GM10248 (cell line): ENCODE measurements at places on chromosomes 6 and 20.

GRCh38 chr20:16111172-16111832 is 461.9 kb downstream of the KIF16B start:
- no peak for DNase-seq

- no peak for DNase-seq
These were observed 7.8 kb downstream of the NAA20 start for GRCh38 chr20:20024942-20025341.

DNA sequence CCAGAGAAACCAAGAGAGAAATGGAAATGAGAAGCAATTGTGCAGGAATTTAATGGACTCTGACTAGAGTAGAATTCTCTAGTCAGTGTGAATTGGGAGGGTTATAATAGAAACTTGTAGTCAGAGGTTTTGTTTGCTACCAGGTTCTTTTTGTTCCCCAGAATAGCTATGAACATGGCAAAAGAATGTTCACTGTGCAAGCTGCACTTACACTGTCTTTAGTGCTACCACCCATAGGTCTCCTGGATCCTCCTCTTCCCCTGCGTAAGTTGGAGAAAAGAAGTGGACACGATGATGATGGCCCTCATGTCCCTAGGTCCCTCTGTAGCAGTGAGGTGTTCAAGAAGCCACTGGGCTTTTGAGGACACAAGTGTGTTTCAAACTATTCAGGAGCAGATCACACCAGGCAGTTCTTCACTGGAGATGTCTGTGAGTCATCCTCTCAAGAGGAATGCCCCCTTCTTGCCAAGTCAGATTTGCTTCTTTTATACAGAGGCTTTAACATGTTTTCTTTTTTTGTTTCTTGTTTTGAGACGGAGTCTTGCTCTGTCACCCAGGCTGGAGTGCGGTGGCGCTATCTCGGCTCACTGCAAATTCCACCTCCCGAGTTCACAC is 47.6 kb upstream of the SMIM8 start:
- DNase-seq: no peak

DNA sequence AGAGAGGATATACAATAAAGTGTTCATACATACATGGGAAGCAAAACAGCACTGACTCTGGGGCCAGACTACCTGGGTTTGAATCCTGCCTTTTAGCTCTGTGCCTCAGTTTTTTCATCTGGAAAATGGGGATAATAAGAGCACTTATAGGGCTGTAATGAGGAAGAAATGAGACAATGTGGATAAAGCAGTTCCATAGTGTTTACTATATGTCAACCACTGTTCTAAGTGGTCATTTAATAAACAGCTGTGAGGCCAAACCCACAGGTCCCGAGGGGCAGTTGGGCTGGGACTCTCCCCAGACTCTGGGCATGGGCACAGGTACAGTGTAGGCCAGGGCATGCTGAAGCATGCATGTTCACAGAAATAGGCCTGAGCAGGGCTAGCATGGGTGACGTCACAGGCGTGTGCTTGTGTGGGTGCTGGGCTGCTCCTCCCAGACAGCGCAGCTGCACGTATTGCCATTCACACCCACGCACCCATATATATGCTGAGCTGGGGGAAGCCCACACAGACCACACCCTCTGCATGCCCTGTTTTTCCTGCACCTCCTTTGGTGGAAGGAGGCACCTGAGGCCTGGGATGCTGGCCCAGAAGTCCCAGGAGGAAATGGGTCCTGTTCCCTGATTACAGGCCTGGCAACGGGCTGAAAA is 3.5 kb upstream of the PLCG1 start:
- DNase-seq: peak; percentile 87

DNA sequence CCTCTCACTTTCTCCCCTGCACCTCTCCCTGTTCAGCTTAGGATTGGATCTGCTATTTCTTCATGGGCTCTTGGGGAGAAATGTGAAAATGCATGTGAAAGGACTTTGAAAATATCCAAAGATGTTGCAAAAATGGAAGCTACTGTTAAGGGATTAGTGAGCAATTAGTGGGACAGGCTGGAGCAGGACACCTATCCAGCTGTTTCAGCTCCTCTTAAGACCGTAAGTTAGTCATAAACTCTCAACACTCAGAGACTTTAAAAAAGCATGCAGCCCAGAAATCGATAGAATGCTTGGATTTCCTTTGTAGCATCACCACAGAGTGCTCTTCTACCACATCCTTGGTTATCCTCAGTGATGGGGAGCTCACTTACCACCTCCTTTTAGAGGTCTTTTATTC is 88.7 kb downstream of the SLC24A3 start:
- DNase-seq: no peak

DNA sequence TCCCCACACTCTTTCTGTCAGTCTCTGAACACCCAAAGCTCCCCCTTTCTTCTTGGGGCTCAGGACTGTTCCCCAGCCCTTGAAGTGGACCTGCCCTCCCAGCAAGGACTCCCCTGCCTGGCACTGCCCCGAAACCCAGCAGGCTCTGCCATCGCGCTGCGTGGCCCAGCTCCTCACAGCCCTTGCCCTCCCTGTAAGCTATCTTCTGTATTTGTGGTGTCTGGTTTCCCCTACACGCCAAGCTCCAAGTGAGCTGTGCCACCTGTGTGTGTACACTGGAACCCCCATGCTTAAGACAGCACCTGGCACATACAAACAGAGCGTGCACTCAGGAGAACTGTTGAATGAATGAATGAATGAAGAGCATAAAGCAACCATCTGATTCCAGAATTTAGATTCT is 57.7 kb downstream of the TMEM242 start:
- DNase-seq: no peak

- no peak for DNase-seq
These were observed 47.7 kb downstream of the DNAH8 start for GRCh38 chr6:38762848-38763247.

- no peak for DNase-seq
These were observed 5.8 kb upstream of the KIF3B start for GRCh38 chr20:32271620-32272019.

DNA sequence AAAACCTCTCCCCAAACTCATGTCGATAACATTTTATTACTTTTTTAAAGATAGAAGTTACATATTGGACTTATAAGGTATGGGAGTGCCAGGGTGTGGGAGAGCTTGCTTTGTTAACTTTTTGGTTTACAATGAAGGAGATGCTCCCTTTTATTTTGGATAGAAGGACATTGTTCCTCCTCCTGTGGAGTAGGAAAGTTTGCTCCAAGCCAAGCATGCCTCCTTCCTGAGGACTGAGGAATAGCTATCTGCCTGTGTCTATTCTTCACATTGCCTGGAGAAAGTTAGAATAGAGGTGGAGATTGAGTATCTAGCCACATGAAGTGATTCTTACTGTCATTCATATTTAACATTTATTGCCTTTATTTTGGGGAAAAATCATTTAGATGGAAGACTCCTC is 71.9 kb downstream of the EYA4 start:
- no peak for DNase-seq

DNA sequence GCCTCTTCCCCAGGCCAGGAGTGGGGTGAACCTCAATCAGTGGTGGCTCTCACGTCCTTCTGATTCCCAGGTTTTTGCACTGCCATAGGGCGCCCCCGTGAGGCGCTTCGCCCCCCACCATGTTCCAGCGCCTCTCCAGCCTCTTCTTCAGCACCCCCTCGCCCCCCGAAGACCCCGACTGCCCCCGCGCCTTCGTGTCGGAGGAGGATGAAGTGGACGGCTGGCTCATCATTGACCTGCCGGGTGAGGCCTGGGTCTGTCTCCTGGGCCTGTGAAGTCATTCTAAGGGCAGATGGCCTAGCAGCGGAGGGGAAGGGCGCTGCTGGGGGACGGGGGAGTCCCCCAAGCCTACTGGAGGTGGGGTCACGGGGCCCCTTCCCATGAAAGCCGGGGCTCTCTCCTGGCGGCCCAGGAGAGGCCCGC is 4.5 kb downstream of the TP53INP2 start:
- peak; percentile 64 for DNase-seq

- peak; percentile 27 for DNase-seq
These were observed 274.1 kb downstream of the CLIC5 start for GRCh38 chr6:45741437-45742171.

GRCh38 chr6:132131758-132132157 is 180.6 kb upstream of the CCN2 start:
- DNase-seq: no peak
